ENCODE measurements at places on chromosomes 12 and 14. TPM values are rescaled to one million over a fixed set of nuclear protein-coding genes. Genes with fewer than 3 reads are reported as not detected.

GRCh38 chr14:42884100-42884499 is 1277.4 kb downstream of the LRFN5 start:
- no peaks in the 10 kb centered on the region for H3K4me1 ChIP-seq
- no peaks in the 10 kb centered on the region for H3K27me3 ChIP-seq
- H3K4me3 ChIP-seq: no peak overlapping the region

DNA sequence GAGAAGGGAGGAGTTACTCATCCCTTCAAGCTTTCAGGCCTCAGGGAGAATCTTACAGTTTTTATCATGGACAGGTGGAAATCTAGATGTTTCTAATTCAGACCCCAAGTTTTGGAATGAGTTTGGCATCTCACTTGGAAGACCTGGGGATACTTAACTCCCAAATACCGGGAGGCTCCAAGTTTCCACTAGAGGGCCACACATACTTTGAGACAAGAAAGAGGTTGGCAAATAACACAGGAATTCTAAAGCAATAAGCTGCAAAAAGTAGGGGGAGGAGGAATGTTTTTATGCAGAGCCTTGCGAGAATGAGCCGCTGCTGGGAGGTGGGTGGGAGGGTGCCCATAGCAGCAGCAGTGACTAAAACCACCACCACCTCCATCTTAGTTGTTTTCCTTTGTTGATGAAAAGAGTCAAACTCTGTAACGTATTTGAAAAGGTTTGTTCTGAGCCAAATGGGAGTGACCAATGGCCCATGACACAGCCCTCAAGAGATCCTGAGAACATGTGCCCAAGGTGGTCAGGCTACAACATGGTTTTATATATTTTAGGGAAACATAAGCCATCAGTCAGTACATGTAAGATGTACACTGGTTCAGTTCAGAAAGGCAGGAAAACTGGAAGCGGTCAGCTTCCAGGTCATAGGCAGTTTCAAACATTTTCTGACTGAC is 34.2 kb upstream of the RNASE1 start:
- no peaks in the 10 kb centered on the region for H3K36me3 ChIP-seq
- H3K27me3 ChIP-seq: no peaks in the 10 kb centered on the region
- H3K4me1 ChIP-seq: peaks cover 9% of the 10 kb centered on the region
- no peak overlapping the region for H3K4me3 ChIP-seq

DNA sequence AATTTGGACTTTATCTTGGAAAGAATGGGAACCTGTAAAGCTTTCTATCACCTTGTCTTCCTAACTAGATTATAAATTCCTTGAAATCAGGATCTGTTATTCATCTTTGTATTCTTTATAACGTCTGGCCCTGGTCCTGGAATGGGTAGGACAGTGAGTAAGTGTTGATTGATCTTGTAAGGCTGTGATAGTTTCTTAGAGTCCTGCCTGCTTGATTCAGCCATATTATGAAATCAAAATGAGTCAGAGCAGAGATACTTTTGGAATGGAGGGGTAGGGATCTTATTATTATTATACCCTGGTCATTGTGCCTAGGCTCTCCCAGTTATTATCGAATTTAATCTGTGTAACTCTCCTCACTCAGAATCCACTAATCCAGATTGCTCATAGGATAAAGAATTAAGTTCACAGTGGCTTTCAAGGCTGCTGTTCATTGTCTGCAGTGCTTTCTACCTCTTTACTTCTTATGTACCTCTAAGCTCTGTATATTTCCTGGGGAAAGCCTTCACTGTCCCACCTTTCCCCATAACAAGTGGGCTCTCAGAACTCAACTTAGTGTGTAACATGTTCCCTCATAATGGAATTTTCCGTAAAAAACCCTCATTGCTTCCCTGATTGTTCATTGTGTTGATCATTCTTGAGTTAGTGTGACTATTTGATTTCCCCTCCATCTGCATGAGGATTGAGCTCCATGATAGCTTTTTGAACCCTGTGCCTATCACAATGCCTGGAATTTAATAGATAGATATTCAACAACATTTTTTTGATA is 93.3 kb downstream of the DAAM1 start:
- H3K4me3 ChIP-seq: no peak overlapping the region
- no peaks in the 10 kb centered on the region for H3K27me3 ChIP-seq
- H3K4me1 ChIP-seq: no peaks in the 10 kb centered on the region

DNA sequence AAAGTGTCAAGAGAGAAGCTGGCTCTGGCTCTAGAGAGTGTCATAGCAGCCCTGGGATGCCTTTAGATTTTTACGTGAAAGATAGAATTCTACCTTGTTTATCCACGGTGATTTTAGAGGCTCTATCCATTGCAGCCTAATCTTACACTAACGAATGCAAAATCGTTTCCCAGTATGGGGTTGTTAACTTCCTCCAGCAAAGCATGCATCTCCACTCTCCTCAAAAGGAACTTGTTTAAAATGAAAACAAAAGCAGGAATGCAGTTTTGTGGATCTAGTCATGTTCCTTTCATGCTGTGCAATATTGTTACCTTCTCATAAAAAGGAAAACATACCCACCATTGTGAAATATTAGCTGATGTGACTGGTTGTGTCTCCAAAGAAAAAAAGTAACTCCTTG is 88.4 kb downstream of the ANO2 start:
- no peaks in the 10 kb centered on the region for H3K4me1 ChIP-seq
- DNase-seq: no peak
- no peaks in the 10 kb centered on the region for H3K36me3 ChIP-seq
- no peaks in the 10 kb centered on the region for H3K27me3 ChIP-seq
- H3K27ac ChIP-seq: no peak overlapping the region
- H3K4me3 ChIP-seq: no peak overlapping the region

DNA sequence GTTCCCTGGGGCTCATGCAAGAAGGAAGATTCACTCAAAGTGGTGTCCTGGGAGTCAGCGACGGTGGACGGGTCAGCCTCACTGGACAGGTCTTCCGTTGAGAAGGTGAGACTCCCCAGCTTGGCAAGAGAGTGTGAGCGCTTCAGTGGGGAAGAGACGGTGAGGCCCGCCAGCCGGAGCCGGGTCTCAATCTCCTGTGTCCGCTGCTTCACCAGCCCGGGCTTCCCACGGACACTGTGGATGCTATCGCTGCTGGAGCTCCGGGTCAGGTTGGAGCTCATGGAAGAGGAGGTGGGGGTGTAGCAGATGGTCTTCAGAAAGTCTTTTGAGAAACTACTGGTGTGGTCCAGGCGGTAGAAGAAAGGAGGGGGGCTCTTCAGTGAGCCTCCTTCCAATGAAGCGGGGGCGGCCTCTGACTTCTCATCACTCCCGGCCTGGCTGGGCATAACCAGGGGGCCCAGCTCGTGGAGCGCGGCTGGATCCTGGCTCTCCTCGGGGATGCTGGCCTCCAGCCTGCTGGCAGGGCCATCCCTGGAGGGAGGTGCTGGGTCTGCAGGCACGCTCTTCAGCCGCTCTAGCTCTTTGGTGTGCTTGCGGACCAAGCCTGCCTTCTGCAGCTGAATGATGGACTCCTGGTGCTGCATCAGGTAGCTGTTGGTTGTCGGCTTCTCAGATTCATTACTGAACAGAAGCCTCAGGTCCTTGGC is 56.9 kb upstream of the CORO1C start:
- no peaks in the 10 kb centered on the region for H3K27me3 ChIP-seq
- H3K36me3 ChIP-seq: no peaks in the 10 kb centered on the region
- H3K4me3 ChIP-seq: peak overlapping the region; percentile 11
- no peak for DNase-seq
- H3K27ac ChIP-seq: peak overlapping the region; percentile 41

Gene NOS1
- total RNA-seq: 25.1 TPM

Gene SLC24A4
- 8.6 TPM for total RNA-seq

Gene DPY19L2
- 14.1 TPM for total RNA-seq
